ENCODE measurements at places on chromosomes 1 and 21. TPM values are rescaled to one million over a fixed set of nuclear protein-coding genes. Genes with fewer than 3 reads are reported as not detected.
A peak's percentile ranks its signal among the peaks of the same experiment; 100 is the strongest.

The SPRR2A gene
- total RNA-seq = not detected

The PRAMEF8 gene
- not detected for total RNA-seq

The RGS13 gene
- not detected for total RNA-seq

The C1orf105 gene
- not detected for total RNA-seq

- peak; percentile 78 for DNase-seq
Measured at GRCh38 chr1:25774921-25775771, 24.8 kb upstream of the SELENON start.

GRCh38 chr1:19435851-19436455 is 49.4 kb downstream of the CAPZB start:
- no peak for DNase-seq

GRCh38 chr1:171622152-171622462 is at the start of gene MYOCOS:
TSS of gene MYOCOS (plus strand) at chr1:171622243. CDS start at chr1:171623884, 1,641 bp downstream.
- DNase-seq = no peak

GRCh38 chr1:29230204-29230552 is 556 bp downstream of the MECR start:
- no peak for DNase-seq

- no peak for DNase-seq
Measured at GRCh38 chr1:174680101-174680500, 232.3 kb downstream of the GPR52 start.

DNA sequence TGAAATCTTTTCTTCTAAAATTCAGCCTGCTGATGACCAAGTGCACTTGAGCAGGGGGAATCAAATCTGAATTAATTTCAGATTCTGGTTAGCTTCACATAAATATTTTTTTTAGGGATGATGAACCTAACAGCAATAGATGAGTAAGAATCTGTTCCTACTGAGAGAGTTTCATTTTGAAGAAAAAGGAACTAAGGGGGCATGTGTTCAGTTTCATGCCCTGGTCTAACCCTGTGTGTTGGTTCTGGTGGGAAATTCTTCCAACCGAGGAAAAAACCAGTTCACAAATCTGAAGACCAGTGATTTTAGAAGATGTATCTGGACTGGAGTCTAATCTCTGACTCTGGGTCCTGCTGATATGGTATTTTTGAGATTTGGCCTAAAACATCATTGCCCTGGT is 13.7 kb downstream of the SELL start:
- no peak for DNase-seq

Measured in activated T-cell treated with anti-CD3 and anti-CD28 coated beads, Interleukin-2, amount 50 U/mL, for 72 hours (primary cell).